ENCODE measurements at places on chromosomes 6 and 20.

GRCh38 chr6:111846066-111846465, 27.2 kb downstream of the FYN start:
- DNase-seq: no peak

DNA sequence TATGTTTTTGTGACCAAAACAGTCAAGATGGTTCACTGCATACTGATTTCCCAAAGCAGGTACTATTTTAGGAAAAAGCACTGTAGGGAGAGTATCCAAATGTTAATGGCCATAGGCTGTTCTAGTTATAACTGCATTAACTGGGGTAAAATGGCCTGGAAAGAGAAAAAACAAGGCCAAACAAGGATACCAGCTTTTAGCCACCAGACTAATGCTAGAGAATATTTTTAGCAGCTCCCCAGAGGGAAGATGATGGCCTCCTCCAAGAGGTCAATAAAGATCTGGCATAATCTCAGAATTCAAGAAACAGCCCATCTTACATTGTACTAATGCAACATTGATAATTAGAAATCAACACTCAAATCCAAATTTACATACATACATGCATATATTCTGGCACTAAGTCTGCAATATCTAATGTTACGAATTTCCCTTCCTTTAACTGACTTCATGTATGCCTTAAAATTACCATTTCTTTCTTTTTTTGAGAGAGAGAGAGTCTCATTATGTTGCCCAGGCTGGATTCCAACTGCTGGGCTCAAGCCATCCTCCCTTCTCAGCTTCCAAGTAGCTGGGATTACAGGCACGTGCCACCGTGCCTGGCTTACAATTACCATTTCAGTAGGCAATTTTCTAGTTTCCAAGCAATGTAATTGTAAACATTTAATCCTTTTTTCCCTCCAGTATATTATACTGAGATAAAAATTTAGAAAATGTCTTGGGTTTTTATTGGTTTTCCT, 9.3 kb downstream of the COX7A2 start:
- no peak for DNase-seq

GRCh38 chr6:19772891-19773290, 64.3 kb upstream of the ID4 start:
- DNase-seq: peak; percentile 5

GRCh38 chr6:25404693-25405169, 125.6 kb downstream of the CARMIL1 start:
- DNase-seq: no peak

DNA sequence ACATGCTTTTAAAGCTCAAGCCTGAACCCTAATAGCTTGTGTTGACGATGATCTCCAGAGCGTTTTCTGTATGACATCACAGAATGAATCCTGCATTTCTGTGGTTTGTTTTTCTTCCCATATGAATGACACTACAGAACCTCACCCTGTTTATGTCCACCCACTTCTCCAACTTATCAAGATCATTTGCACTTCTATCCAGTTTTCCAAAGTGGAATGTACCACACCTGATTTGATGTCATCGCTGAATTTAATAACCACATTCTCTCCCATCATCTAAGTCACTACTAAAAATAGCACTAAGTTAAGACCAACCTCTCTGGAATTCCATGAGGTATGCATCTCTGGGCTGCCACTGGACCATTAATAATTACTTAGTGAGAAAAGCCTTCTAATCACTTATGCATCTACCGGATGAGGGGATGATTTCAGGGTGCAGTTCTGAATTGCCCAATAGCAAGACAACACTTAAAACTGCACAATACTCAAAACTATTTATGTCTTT, 33.3 kb upstream of the CITED2 start:
- no peak for DNase-seq

DNA sequence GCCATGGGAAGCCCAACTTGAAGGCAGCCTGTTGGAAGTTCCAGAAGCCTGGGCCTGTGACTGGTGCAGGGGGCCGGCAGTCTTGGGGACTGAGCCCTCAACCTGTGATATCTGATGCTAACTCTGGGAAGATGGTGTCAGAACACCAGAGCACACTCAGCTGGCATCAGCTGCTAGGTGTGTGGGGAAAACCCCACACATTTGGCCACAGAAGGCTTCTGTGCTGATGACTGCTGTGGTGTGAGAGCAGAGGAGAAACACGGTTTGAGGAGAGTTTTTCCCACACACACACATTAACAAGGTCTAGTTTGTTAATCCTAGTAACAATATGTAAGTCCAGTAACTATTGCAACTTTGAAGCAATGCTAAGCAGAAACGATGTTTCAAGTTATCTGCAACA, 78.0 kb downstream of the PSMB1 start:
- DNase-seq: no peak

- no peak for DNase-seq
Observed at GRCh38 chr6:54327631-54328030, 19.4 kb downstream of the TINAG start.

DNA sequence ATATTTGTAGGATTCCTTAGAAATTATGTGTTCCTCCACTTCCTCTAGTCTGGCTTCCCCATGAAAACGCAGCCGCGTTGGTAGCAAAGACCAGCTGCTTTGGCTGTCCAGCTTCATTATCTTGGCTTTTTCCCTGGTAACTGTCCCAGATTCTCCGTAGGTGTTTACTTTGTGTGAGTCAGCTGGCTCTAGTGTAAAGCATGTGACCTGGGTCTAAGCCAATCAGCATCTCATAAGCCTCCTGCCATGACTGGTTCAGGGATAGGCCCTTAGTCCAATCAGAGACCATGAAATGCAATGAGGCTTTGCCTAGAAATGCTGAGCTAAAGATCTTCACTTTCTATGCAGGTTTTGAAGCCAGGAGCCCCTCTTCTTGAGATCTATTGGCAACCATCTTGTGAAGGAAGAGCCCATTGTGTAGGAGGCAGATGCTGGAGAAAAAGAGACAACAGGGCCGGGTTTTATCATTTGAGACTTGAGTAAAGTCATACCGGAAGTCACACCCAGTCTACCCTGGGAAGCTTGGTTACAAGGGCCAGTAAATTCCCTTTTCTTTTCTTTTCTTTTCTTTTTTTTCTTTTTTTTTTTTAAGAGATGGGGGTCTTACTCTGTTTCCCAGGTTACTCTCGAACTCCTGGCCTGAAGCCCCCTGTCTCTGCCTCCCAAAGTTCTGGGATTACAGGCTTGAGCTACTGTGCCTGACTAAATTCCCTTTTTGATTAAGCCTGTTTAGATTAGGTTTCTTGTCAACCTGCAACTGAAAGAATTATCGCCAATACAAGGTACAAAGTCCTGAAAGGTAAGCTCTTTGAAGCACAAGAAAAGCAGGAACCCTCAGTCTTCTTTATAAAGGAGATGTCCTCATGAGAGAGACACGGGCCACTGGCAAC, 256.5 kb upstream of the RREB1 start:
- peak; percentile 20 for DNase-seq

DNA sequence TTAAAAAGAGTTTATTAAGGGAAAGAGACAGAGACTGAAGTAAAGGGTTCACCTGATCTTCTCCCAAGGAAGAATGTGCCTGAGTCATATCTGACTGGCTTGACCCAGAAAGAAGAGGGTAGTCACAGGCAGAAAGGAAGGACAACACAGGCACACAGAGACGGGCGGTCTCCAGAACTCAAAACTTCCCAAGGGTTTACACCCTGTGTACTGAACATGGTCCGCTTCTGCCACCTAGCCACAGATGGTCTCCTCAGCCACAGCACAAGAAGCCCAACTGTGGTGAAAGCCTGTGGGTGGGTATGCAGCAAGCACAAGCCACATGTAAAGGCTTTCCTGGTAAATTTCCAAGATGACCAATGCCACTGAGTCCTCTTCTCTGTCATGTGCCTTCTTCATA, 17.2 kb downstream of the UNC5CL start:
- DNase-seq: peak; percentile 50

DNA sequence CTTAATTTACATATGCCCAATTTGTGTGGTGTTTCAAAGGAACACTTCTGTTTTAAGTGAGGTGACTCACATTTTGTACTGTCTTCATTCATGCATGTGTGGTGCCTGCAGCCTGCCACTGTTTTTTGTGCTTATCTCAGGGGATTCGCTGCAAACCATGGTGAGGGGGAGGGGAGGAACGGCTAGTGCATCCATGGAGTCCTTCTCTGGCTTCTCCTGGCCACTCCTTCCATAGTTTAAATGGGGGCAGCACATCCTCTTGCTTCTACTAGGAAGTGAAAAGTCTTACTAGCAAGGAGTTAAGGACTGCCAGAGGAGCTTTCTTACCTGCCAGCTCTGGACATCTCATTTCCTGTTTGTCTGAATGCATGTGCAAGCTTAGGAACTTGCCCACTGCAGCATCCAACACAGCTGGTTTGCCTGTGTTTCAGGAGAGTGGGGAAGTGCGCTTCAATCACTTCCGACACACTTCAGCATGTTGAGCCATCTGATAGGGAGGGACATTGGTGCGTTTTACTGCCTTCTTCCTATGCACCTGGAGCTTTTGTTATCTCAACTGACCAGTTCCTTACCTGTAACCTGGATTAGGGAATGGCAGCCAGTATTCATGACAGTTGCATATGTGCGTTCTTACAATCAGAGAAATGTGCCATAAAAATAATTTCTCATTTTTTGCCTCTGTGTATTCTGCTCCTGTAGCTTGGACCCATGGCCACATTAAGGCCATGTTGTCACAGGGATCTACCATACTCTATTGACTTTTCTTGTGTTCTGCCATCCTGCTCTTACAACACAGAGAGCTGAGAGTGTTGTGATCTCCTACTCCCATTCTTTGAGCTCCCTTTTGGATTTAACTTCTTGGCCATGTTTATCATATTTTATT, 211.3 kb downstream of the ARID1B start:
- no peak for DNase-seq

DNA sequence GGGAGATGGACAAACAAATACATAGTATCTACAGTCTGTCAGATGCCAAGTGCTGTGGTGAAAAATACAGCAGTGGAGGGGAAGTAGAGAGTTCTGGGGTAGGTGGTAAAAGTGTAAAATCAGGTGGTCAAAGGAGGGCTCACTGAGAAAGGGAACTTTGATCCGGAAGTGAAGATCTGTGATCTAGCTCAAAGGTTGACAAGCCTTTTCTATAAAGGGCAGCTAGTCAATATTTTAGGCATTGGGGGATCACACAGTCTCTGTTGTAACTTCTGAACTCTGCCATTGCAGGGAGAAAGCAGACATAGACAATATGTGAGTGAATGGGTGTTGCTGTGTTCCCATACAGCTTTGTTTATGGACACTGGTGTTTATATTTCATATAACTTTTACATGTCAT, 38.6 kb downstream of the SH3BGRL2 start:
- no peak for DNase-seq

- DNase-seq: no peak
Observed at GRCh38 chr20:56875052-56875659, 246.1 kb downstream of the TFAP2C start.

- no peak for DNase-seq
Observed at GRCh38 chr6:39527792-39528564, 197.2 kb downstream of the KIF6 start.

- DNase-seq: no peak
Observed at GRCh38 chr6:12614456-12614855, 102.1 kb upstream of the PHACTR1 start.

DNA sequence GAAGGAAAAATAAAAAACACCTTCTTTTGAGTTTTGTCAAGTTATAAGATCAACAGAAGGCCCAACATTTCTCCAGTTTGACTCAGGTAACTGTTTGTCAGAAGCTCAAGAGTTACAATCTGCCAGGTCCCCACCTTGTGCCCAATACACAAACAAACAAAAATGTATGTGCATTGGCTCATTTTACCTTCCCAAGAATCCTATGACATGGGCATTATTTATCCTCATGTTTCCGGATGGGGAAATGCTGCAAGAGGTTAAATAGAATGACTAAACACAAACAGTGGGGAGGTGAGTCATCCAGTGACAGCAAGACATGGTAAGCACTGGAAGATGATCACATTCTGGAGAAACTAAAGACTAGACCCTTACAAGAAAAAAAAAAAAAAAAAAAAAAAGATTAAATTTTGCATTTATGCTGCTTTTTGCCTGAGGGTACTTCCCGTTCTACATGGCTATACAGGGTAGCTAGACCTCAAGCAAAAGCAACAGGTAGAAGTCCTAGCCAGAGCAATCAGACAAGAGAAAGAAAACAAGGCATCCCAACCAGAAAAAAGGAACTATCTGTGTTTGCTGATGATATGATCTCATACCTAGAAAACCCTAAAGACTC, 23.6 kb upstream of the ANKRD60 start:
- no peak for DNase-seq

- DNase-seq: no peak
Observed at GRCh38 chr6:159730332-159730676, 3.0 kb downstream of the WTAP start.

GRCh38 chr20:39851459-39851858, 837.6 kb downstream of the MAFB start:
- DNase-seq: no peak

- no peak for DNase-seq
Observed at GRCh38 chr6:39260953-39261352, 31.7 kb upstream of the KCNK5 start.

- peak; percentile 66 for DNase-seq
Observed at GRCh38 chr6:70221025-70221714, 81.7 kb downstream of the COL9A1 start.

DNA sequence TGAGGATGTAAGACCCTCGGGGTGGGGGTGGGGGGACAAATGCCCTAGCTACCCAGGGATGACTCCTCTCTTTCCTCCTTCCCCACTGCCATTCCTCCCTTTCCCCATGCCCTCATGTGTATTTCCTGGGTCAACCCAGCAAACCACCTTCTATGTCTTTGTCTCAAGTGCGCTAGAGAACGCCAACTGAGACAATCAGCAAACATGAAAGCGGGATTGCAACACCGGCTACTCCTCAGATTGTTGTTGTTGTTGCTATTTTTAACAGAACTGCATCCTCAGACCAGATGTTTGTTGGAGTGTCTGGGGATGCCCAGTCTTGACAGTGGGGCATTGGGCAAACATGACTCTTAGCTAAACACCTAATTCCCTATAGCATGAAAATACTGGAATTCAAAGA, 39.3 kb upstream of the HIVEP1 start:
- DNase-seq: no peak

GRCh38 chr6:107853230-107853629, 29.1 kb upstream of the SCML4 start:
- no peak for DNase-seq

DNA sequence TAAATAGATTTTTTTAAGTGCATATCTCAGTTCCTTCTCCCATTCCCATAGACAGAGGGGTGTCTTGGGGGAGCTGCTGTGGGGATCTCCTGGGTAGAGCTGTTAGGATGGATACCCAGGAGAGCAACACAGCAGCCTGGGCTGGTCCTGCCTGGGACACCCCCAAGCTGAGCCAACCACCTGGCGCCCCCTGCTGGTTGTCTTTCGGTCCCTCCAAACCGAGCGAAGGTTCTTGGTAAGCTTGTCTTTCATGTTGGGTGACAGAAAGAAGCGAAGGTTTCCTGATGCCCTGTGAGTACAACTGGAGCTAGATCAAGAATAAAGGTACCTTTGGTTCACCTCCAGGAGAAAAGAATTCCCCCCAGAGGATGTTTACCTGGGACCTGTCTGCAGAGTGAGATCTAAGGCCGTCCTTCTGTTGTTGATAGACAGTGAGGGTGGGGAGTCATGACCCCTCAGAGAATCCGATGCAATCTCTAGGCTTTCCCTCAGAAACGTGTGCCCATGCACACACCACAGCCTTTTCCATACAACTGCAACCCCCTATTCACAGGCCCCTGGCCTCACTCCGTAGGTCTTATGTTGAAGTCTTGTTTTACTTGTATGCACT, 50.8 kb downstream of the SNX9 start:
- DNase-seq: peak; percentile 87

GRCh38 chr6:3722785-3723184, 28.7 kb downstream of the PXDC1 start:
- no peak for DNase-seq

Data from NCI-H82 (cell line).